Stimulated activated CD4-positive, alpha-beta T cell treated with anti-CD3 and anti-CD28 coated beads, Interleukin-1b, Interleukin-23, amount 100 ng/mL, for 1 hour (primary cell): ENCODE measurements at places on chromosomes 6 and 20.

GRCh38 chr20:57546956-57547649, 13.8 kb upstream of the PCK1 start:
- no peak for DNase-seq

DNA sequence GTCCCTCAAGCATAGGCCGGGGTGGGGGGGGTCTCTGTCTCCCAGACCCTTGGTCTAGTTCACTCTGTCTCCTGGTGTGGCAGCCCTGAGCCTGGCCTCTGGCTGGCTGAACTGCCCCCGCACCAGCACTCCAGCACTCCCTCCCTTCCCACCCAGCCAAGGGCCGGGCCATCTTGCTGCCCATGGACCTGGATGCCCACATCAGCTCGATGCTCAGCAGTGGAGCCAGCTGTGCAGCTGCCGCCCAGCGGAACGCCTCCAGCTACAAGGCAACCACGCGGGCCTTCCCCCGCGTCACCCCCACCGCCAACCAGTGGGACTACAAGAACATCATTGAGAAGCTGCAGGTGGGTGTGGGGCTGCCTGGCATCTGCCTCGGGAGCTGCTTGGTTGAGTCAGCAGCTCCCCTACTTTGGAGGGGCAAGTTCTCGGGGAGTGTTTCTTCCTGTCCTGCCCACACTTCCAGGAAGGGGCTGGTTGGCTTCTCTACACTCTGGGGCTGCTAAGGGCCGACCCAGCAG, 28.4 kb downstream of the UQCC2 start:
- no peak for DNase-seq

- no peak for DNase-seq
Measured at GRCh38 chr20:49420292-49420691, 62.2 kb downstream of the KCNB1 start.

DNA sequence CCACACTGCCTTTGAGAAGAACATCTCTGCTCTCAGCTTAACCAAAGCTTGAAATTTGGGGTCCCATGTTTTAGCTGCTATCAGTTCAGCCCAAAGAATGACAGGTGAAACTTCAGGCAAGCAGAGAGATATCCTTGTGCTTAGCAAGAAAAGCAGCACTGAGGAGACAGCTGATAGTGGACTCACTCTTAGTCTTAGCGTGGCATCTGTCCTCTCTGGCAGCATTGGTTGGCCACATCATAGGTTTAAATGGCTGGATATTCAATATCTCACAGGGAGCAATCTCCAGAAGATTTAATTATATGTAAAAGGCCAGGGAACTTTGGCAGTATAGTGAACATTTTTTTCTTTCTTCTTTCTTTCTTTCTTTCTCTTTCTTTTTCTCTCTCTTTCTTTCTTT, 131.1 kb upstream of the SGK1 start:
- DNase-seq: no peak

- no peak for DNase-seq
Measured at GRCh38 chr6:137678451-137678850, 184.3 kb upstream of the OLIG3 start.

- DNase-seq: no peak
Measured at GRCh38 chr6:113457198-113457597, 399.9 kb upstream of the MARCKS start.

GRCh38 chr6:10721850-10722569, 860 bp upstream of the TMEM14C start:
- no peak for DNase-seq

- DNase-seq: no peak
Measured at GRCh38 chr6:131476362-131476761, 96.7 kb upstream of the ARG1 start.

- DNase-seq: no peak
Measured at GRCh38 chr6:25172819-25173218, 106.4 kb upstream of the CARMIL1 start.

DNA sequence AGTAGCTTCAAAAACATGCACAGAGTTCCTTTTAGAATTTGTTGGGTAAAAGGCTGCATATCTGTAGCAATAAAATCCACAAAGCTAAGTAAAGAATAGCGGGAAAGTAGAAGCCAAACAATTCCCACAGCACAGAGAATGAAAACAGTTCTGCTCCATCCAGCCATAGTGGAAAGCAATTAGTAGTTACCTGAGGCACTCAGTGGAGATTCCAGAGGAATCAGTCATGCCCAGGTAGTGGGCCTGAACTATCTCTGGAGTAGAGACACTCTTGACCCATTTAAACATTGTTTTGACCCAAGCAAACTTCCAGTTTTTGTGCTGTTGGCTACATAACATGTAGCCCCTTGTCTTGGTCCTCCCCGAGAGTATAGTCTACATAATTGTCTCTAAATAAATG, 559.5 kb upstream of the PTCHD4 start:
- DNase-seq: no peak

- no peak for DNase-seq
Measured at GRCh38 chr20:21302664-21303060, 469 bp upstream of the XRN2 start.

- no peak for DNase-seq
Measured at GRCh38 chr6:3135668-3136291, 17.3 kb downstream of the BPHL start.

DNA sequence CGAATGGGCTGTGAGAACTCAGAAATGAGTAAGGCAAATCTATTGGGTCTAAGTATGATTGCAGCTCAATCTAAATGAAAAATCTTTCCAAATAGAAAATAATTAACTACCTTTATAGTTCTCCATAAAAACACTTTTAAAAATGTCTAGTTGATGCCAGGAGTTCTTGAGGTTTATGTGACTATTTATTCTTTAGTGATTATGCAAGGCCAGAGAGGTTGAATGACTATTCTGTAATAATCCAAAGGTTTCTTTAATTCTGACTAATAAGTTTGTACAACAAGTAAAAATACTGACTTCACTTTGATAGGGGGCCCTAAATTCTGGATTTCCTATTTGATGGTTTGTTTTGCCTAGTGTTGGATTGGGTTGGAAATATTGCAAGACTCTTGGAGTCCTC, 461.2 kb downstream of the EPM2A start:
- DNase-seq: no peak
